ENCODE measurements at places on chromosomes 16 and 17.

DNA sequence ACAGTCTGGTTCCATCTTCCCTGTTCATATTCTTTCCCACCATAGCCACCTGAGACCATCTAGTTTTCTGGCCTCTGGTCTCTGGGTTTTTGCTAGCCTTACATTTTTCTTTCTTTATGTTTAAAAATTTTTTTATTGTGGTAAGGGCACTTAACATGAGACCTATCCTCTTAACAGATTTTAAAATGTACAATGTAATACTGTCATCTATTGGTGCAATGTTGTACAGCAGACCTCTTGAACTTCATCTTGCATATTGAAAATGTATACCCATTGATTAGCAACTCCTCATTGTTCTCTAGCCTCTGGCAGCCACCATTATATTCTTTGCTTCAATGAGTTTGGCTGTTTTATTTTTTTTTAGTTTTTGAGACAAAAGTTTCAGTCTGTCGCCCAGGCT, 39.2 kb downstream of the ITGAM start:
- DNase-seq: no peak

DNA sequence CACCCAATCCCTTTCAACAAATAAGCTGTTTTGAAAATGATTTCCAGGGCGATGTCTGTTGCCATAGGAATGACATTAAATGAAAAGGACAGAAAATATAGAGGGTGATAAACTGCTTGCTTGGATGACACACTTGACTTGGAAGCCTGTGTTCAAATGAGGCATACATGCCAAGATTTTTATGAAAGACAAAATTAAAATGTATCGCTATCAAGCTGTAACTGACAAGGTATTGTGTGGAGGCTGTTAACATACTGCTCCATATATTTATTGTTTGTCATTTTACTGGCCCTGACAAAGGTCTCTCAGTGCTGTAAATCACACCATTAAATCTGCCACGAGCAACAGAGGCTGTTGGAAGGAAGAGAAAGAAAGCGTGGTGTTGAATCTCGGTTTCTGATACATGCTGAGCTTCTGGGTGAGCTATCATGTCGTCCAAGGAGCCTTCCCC, 456.2 kb upstream of the SALL1 start:
- DNase-seq: no peak

DNA sequence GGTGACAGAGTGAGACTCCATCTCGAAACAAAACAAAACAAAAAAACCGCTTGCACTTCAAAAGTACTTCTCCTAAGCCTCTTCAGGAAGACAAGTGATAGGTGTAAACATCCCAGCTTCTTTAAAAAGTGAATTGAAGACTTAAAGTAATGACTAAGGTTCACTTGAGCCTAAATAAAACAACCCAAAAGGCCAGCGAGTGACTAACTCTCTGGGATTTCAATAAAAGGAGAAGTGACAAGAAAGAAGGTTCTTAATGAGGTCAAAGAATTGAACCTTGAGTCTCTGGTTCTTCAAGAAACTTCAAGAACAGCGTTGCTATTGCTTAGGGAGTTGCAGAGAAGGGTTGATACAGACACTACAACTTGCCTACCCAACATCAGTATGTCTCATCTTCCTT, 42.2 kb downstream of the STX8 start:
- DNase-seq: no peak

DNA sequence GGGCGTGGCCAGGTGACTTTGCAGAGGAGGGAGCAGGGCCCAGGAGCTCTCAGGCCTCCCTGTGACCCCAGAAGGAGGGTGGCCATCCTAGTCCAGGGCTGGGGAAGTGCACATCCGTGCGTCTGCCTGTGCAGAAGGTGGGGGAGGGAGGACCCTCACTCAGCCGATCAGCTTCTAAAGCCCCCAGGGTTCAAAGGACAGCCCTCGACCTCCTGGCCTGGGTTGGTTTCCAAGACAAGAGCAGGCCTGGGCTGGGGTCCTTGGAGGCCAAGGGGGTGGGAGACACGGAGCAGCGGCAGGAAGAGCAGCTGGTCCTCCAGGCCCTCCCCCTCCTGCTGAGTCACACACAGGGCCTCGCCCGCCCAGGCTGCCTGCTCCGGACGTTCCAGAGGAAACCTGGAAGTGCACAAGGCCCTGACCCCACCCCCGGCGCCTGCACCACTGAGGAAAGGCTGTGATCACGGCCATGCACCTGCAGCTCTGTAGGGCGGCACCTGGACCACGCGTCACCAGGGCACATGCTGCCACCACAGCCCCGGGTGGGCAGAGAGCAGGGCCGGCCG, 67.1 kb upstream of the ZNF469 start:
- no peak for DNase-seq

GRCh38 chr17:72266112-72266775, 145.4 kb downstream of the SOX9 start:
- no peak for DNase-seq

Data from SIG-M5 (cell line).